ENCODE measurements at places on chromosomes 11 and 22.

- DNase-seq: peak; percentile 38
Measured at GRCh38 chr11:75264971-75265370, 24.4 kb downstream of the TPBGL start.

DNA sequence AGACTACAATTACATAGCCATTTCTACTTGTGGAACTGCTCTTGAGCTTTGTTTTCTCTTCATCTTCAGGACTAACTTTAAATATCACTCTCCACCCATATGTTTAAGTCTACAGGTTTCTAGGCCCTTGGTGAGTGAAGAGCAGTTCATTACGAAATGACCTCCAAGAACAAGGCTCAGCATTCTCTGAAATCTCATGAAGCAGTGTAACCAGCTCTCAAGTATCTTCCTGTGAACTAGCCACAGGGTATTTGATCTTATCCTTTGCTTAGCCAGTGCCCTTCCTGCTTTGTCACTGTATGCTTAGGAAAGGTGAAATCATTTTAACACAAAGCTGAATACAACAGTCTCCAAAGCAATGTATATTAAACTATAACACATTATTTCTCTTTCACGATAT, 20.4 kb upstream of the LYVE1 start:
- no peak for DNase-seq

DNA sequence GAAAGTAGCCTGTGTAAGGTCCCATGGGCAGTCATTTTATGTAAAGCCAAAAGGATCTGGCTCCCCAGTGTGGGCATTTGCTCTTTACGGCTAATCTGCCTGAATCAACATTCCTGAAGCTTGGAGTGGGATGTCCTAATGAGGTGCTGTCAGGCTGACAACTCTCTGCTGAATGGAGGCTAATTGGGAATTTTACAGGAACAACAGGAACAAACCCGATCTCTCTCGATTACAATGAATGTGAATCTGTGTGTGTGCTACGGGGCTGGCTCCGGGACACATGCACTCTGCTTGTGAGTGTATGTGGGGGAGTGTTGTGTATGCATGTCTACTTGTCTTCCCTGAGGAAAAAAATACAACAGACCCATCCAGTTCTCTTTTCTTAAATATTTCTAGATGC, 415.2 kb downstream of the TENM4 start:
- DNase-seq: no peak

GRCh38 chr11:114275280-114275679, 20.9 kb upstream of the NNMT start:
- no peak for DNase-seq

DNA sequence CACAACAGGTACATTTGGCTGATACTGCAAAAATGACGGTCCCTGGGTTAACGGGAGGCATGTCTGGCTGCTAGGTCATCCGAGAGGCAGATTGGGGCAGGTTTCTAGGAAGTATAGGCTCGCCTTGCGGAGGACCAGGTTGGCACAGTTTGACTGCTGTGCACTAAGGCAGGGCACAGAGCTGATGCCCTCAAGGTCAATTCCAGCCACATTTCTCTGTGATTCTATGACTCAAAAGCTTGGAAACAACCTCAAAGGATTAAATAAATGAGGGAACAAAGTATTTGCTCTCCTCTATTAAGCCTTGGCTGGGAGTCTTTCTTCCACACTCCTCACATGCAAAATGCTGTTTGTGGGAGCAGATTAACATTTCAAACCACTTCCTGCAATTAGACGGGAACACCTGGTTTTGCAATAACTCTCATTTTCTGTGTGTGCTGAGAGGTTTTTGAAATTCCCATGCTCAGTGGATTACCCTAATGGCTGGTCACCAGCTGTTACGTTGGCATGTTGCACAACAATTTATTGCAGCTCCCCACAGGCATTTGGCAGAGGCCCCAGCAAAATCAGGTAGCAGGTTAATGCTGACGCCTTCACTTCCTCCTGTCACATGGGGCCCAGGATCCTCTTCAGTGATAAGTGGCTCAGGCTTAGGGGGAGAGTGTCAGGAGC, 61.0 kb upstream of the PLET1 start:
- DNase-seq: no peak

- DNase-seq: no peak
Measured at GRCh38 chr11:44190883-44191230, 95.4 kb downstream of the EXT2 start.

DNA sequence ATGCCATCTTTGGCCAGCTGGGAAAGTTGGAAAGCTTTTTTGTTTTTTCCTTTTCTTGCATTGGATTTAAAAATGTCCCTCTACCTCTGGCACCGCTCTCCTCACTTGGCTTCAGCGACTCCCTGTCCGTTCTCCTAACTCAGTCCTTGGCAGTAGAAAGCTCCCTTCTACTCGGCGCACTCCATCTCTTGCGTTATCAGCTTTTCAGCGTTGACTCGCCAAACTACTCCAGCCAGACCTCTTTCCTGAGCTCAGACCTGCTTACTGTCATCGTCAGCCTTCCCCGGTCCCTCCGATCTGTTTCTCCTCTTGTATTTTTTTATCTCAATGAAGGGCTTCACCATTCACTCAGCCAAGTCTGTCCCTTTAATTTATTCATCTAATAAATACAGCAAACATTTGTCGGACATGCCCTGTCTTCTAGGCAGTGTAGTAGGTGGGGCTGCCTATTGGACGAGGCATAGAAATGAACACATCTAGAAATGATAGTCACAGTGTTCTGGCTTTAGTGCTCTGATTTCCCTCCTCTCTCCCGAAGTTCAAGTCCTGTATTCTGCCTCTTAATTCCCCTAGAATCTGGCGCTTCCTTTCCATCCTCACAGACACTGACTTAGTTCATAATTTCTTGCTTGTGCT, 839 bp downstream of the CEP164 start:
- no peak for DNase-seq
